ENCODE measurements at places on chromosomes 13 and 19.

DNA sequence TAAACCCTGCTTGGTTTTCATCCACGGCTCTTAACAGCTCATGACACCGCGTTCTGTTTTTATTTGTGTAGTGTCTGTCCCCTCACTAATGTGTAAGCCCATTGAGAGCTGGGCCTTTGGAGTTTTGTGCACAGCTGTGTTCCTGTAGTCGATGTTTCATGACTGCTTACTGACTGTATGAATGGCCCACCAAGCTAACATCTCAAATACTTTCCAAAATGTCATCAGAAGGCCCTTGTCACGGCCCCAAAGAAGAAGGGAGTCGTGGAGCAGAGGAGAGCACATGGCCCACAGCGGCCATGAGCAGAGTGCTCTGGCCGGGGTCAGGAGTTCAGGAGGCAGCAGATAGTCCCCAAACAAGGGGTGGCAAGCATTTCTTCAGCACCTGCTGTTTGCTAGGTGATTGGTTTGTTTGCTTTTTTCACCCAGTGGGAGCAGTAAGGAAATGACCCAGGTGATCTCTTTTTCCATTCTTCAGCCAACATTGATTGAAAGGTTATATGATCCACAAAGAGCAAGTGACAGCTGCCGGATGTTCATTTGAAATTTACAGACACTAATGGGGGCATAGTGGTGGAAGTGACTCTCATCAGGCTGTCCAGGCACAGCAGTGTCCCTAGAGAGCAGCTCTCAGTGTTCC is 315.2 kb downstream of the ATP8A2 start:
- DNase-seq = no peak

- no peak for DNase-seq
Observed at GRCh38 chr13:50125304-50125553, 110.0 kb downstream of the KCNRG start.

- DNase-seq = no peak
Observed at GRCh38 chr19:9913237-9914000, 22.9 kb downstream of the OLFM2 start.

GRCh38 chr13:72170571-72170970 is 303.6 kb upstream of the DACH1 start:
- no peak for DNase-seq

DNA sequence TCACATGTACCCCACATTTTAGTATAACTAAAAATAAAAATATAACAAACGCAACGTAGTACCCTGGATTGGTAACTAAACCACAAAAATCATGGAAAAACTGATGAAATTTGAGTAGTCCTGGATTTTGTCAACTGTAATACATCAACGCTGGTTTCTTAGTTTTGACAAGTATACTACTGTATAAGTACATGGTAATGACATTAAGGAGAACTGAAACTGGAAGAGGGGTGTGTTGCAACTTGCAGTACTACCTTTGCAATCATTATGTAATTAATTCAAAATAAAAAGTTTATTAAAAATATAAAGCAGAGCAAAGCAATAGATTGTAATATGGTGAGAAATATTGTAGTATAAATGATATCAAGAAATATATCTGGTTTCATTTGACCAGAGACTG is 1158.0 kb upstream of the SPRY2 start:
- DNase-seq = no peak

DNA sequence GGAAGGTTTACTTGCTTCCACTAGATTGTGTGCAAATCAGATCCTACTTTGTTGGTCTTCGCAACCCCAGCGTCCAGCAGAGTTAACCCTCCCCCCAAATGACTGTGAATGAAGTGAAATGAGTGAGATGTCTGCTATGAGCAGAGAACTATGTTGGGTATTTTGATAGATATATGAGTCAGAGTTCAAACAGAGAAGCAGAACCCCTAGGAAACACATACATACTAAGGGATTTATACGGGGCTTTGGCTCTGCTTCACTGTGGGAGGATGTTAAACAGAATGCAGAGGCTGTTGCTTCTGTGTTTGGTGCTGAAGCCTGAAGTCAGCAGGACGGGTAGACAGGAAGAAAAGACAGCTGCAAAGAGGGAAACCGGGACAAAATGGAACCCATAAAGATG is 197.0 kb downstream of the MZT1 start:
- no peak for DNase-seq

GRCh38 chr13:35987572-35988513 is 143.3 kb downstream of the DCLK1 start:
- no peak for DNase-seq

DNA sequence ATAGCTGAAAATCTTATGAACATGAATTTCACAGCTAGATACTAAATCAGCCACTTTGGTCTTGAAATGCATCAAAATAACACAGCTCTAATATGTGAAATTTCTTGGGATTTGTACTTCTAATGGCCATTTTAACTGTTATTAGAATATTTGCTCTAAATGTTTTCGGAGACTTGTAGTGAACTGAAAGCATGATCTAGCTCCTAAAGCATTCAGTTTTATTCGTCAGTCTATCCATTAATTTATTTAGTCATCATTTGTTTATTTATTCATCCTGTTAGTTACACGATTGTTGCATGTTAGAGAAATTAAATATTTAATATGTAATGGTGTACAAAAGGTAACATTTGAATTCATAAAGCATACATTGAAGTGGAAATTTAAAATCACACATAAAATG is 1132.7 kb downstream of the SLITRK1 start:
- no peak for DNase-seq

DNA sequence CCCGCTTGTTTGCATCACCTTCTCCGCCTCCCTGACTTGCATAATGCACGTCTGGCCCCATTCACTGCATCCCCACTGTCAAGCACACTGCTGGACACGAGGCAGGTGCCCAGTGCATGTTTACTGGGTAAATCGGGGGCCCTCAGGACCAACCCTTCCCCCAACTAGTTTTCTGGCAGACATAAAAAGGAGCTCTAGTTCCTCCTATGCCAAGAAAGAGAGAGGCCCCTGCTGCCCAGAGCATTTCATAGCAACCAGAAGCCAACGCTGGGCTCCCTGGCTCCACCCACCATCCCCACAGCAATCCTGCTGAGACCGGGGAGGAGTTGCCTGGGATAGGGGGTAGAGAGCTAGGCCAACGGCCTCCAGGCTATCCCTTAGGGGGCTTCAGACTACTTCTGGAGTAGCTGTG is 23.2 kb downstream of the ANKRD27 start:
- no peak for DNase-seq

GRCh38 chr19:10694706-10695307 is 6.4 kb upstream of the QTRT1 start:
- no peak for DNase-seq

DNA sequence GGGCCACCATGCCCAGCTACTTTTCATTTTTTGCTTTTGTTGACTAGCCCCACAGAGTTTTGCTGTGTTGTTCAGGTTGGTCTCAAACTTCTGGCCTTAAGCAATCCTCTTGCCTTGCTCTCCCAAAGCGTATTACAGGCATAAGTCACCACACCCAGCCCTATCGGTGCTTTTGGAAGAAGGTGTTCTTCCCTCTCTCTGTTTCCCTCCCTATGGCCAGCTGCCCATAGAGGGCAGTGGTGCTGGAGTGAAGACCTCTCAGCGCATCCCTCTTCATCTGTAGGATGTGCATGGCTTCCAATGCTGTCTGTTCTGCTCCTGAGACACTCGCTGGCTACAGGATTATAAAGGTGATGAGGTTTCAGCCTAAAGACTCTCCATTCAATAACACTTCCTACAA is 1.3 kb upstream of the CD22 start:
- DNase-seq = no peak

DNA sequence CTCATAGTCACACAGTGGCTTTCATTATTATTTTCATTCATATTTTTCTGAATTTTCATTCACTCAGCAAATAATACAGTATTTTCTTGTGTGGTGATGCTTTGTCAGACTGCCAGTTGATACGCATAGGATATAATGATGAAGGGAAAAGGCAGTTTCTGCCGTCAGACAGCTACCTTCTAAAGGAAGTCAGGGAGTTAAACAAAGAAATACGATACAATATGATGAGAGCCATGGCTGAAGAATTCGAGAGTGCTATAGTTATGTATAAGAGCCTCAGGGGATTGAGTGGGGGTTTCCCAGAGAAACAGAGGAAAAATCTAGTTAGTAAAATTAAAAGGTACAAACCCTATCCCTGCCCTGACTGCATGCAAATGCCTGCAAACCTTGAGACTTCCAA is 479.1 kb downstream of the OLFM4 start:
- no peak for DNase-seq

- DNase-seq = no peak
Observed at GRCh38 chr13:90302107-90302506, 1045.4 kb upstream of the MIR17HG start.

DNA sequence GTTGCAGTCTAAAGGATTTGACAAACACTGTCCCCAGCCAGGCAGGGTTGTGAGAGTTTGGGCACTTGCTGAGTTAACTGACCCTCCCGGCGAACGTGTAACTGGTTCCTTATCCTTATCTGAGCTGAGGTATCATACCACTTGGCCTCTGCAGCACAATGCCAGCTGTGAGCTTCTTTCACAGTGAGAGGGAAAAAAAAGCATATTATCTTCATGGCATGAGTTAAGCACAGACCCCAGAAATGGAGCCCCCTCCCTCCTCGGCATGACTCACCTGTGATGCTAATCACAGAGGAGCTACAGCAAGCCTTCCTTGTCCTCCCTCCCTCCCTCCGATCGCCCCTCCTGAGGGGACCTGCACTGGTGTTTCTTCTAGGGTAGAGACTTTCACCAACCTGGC is 60.5 kb downstream of the EFNB2 start:
- DNase-seq = no peak

GRCh38 chr19:1018932-1019615 is 1.8 kb downstream of the TMEM259 start:
- no peak for DNase-seq

GRCh38 chr13:103056008-103056407 is 10.2 kb downstream of the SLC10A2 start:
- DNase-seq = no peak

DNA sequence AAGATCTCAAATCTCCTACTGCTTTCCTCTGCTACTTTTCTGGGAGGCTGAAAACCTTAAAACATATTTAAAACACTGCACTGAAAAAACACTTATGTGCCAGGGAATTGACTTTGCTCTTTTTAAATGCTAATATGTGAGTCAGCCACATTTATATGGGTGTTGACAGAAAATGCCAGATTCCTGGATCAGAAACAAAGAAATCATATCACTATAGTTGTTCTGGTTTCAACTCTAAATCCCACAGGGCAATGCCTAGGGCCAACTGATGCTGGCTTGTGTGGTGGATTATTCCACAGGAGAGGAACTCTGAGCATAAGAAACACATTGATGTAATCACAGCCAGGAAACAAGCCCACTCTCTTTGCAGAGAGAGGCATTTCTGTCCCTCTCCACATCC is 1439.0 kb upstream of the SPRY2 start:
- no peak for DNase-seq

DNA sequence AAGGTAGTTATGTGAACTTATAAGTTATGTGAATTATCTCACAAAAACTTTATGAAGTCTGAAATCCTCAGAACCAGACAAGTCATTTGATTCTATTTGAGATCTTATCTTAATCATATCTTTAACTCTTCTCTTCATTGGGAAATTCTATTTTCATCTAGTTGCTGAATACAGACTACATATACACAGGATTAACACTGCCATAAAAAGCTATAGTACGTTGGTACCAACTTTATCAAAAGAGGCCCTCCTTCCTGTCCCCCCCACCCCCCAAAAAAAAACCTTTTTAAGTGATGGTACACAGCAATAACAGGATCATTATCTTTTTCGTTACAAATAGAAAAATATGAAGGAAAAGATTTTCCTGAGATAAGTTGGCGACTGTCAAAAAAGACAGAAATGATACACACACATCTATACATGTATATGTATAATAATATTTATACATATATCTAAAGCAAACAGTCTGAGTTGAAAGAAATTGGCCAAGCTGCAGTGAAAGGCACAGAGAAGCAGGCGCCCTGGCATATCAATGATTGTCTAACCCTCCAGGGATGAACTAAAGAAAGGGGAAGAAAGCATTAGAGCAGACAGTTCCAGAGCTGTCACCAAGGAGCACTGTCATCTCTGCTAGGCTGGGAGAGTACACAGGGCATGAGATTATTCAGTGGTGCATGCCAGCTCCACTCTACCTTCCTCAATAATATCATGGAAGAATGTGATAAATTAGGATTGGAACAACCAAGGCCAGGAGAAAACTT is 116.7 kb downstream of the KLF12 start:
- no peak for DNase-seq

DNA sequence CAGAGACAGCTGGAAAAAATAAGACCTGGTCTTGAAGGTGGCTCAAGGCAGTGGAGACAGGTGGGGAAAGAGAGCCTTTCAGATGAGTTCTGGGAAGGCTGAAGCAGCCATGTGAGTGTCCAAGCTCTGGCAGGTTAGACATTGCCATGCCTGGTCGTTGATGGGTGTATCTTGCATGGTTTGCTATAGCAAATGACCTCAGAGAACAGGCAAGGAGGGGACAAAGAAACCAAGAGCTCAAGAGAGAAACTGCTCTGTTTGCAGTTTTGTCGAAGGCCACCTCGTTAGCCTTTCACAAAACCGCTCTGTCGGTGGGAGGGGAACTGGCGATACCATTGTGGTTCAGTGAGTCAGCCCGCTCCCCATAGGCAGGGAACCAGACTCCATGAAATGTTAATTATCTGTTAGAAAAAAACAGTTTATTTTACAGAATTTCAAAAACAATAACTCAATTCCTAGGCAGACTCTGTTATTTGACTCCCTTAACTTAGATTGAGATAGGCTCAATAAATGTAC is 82.8 kb upstream of the ARGLU1 start:
- no peak for DNase-seq

DNA sequence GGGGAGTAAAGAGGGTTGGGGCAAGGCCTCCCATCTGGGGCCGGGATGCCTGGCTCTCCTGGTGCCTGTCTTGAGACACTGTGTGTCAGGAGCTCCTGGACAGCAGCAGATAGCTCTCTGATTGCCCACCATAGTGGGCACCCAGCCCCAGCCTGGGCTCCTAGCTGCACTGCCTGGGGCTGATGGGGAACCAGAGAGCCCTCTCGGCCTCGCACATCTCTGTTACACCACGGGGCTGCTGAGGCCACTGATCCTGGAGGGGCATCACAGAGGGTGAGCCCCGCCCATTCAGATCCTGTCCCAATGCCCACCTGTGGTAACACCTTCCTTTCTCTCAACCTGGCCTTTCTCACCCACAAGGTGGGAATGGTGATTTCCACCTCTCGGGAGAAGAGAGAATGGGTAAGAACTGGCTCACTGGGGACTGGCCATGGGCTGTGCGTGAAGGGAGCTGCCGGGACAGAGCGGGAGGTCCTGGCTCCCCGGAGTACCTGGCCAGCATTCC is 135.9 kb downstream of the URI1 start:
- DNase-seq = no peak

DNA sequence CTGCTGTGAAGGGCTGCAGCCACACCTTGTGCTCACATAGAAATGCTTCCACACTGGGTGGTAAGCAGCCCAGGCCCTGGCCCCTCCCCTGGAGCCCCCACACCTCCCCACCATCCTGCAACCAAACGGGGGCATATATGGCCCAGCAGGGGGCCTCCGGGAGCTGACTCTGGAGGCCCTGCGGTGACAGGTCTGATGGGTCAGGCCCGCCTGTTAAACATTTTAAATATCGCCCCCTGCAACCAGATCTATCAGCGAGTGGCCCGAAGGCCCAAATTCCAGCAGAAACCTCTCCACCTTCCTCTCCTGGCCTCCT is 48.0 kb upstream of the KATNAL1 start:
- DNase-seq = peak; percentile 15
